ENCODE measurements at places on chromosomes 7 and 10.

DNA sequence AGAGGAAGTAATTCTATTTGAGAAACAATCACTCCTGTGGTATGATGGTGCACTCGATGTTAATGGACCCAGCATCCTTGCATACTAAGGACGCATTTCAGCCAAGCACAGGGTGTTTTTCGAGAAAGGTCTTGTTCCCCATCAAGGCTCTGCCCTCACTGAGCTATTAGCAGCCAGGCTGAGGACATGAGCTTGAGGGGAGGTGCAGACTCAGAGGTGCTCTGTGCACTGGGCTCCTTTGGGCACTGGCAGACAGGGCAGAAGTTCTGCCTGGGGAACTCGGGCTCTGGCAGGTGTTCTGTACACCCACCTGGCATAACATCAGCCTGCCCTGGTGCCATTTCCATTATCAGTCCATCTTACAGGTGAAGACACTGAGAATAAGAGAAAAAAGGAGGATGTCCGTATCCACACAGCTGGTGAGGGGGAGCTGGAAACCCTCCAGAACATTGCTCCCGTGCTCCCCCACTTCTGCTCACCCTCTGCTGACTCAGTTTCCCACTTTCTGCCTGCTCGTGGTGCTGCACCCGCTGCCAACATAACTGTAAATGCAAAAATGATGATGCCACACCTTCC is 92.7 kb upstream of the RET start:
- no peak for DNase-seq

- no peak for DNase-seq
Measured at GRCh38 chr7:122689346-122690109, 9.4 kb downstream of the RNF133 start.

- peak; percentile 52 for DNase-seq
Measured at GRCh38 chr10:7915923-7916536, 97.7 kb downstream of the TAF3 start.

GRCh38 chr7:120609136-120609753 is 248.7 kb downstream of the TSPAN12 start:
- no peak for DNase-seq

- no peak for DNase-seq
Measured at GRCh38 chr7:40234046-40234445, 99.2 kb downstream of the SUGCT start.

- no peak for DNase-seq
Measured at GRCh38 chr10:72089618-72090017, 1.3 kb upstream of the SPOCK2 start.

- DNase-seq = peak; percentile 50
Measured at GRCh38 chr10:125344573-125345171, 184.3 kb upstream of the CTBP2 start.

DNA sequence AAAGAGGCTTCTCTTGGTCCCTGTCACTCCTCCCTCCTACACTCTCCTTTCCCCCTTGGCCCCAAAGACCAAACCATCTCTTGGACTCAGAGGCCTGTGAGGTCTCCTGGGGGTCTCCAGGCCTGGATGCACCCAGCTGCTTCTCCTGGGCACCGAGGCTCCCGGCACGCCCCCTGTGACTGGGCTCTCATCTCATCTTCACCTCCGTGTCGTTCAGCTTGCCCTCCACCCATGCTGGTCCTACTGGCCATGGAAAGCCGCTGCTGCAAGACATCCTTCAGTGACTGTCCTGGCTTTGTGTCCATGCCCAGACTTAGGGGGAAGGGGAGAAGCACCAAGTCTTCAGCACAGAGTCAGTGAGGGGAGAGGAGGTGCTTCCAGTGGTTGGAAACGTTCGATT is 141.4 kb upstream of the RET start:
- DNase-seq = no peak

DNA sequence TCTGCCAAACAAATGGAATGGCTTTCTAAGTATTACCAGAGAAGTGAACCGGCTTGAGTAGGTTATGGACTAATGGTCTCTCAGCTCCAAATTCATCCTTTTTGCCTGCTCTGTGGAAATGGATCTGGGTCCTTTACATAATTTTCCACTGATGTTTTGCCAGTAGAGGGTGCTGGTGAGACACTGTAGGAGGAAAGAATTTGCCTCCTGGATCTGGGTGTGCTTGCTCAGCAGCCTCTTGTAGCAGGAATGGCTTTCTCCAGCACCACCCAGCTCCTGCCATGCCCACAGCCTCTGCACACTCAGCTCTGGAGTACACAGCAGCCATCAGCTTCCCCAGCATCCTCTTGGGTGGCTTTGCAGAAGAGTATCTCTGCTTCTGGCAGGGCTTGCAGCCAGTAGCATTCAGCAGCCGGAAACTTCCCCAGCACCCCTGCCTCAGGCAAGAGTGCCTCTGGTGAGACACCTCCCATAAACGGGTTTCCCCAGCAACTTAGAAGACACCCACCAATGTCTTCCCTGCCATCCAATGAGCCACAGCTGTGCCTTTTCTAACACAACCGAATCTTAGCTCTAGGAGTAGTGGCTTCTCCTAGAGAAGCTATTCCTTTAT is 235.0 kb upstream of the PLPP4 start:
- DNase-seq = no peak

Measured in renal pelvis (tissue), 12 donors.